ENCODE measurements at places on chromosomes 2 and 18.

DNA sequence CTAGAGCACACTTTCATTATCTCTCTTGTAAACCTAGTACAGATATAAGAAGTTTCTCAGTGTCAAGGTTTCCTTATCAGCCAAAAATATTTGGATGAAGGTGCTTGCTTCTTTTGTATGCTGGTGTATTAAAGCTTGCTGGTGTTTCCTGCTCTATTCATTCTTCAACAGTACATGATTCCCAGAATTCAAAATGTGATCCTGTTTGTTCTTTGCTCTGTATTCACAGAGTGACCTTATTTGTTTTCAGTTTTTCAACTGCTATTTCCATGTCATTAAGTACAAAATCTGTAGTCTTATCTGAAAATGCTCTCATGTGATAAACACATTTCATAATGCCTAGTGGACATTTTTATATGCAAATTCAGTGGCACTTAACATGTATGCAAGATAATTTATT, 1185.8 kb downstream of the SUCLG1 start:
- DNase-seq, result no peak

DNA sequence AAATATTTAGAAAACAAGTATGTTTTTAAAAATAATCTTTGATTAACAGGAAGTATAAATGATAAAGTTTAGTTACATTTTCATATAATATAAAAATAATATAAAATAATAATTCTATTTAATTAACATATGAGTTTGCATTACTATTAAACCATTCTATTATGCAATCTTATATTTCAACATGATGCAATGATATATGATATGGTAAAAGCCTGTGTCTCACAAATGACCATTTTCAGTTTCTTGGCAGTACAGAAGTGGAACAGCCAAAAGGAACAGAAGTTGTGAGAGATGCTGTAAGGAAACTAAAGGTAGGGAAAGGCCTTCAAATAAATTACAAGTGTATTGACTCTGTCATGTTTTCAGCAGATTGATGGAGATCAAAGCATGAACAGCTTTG, 230.8 kb downstream of the GULP1 start:
- no peak for DNase-seq

DNA sequence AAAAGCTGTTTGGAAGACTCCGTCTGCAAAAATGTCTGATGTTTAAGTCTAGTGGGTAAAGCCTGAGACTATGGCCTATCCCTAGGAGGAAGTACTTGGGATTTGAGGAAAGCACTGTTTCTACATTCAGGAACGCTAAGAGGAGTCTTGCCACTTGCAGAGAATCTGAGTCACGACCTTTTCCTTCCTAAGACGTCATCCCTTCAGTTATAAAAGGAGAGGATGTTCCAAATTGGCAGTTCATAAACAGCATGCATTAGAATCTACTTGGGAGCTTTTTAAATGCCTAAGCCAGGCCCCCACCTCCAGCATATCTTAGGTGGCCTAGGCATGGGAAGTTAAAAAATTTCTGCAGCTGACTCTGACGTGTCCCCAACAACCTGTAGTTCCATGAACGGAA, 125.9 kb downstream of the TTC32 start:
- DNase-seq, result no peak

DNA sequence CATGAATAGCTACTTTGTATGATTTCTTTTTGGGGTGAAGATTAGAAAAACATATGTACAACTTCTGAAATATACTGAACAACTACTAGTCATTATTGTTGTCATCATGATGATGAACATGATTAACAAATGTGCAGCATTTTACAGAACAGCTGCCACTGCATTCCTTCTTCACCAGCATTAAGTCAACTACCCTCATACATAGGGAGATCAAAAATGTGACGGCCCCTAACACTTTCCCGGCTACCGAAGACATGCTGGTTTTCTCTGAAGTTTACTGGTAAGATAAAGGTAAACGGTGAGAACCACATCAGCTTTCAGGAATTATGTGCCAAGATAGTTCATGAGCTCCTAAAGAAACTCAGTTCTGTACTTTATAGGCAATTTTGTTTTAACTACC, 121.0 kb upstream of the LRATD1 start:
- no peak for DNase-seq

GRCh38 chr2:119112770-119113488, 45.6 kb downstream of the C1QL2 start:
- DNase-seq, result no peak
